ENCODE measurements at places on chromosomes 3 and 15.
A peak's percentile ranks its signal among the peaks of the same experiment; 100 is the strongest.

- DNase-seq: peak; percentile 37
Observed at GRCh38 chr3:133930341-133930933, 34.8 kb upstream of the RAB6B start.

- DNase-seq: no peak
Observed at GRCh38 chr15:45347033-45347432, 31.3 kb downstream of the GATM start.

DNA sequence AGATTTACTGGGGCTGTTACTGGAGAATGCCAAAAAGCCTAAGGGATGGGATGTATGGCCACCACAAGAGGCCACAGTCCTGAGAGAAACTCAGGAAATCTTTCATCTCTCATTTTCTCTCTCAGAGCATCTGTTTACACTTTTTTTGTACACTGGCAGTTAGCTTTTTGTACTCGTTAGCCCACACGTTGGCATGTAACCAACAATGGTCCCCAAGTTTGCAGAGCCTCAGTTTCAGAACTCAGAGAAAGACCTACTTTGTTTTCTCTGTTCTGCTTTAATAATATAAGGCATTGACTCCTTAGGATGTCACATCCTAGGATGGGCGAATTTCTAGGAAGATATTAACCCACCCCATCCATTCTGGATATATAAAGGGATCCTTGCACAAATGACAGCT lies 183.5 kb downstream of the SUCNR1 start:
- DNase-seq: no peak

GRCh38 chr3:28973609-28974008 lies 307.3 kb upstream of the RBMS3 start:
- DNase-seq: no peak

GRCh38 chr3:100053951-100054620 lies 60.2 kb downstream of the FILIP1L start:
- DNase-seq: no peak

DNA sequence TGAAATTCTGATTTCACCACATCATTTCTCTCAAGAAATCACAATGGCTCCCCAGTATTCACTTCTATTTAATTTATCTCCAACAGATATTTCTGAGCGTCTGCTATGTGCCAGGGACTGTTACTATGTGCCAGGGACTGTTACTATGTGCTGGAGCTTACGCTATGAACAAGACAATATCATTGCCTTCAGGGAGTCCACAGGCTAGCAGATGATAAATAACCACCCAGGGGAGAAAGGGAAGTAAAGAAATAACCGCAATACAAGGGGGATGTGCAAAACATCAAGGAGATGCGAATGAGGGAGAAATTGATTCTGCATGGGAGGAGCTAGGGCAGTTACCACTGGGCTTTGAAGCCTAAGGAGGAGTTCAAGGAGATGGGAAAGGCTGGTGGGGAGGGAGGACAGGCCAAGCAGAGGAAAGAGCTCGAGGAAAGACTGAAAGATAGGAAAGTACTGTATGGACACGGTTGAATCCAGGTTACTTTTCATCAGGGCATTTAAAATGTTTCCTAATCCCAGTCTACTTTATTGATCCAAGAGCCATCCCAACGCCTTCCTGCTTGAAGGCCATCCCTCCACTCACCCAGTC lies 2.5 kb downstream of the THSD4 start:
- DNase-seq: no peak

DNA sequence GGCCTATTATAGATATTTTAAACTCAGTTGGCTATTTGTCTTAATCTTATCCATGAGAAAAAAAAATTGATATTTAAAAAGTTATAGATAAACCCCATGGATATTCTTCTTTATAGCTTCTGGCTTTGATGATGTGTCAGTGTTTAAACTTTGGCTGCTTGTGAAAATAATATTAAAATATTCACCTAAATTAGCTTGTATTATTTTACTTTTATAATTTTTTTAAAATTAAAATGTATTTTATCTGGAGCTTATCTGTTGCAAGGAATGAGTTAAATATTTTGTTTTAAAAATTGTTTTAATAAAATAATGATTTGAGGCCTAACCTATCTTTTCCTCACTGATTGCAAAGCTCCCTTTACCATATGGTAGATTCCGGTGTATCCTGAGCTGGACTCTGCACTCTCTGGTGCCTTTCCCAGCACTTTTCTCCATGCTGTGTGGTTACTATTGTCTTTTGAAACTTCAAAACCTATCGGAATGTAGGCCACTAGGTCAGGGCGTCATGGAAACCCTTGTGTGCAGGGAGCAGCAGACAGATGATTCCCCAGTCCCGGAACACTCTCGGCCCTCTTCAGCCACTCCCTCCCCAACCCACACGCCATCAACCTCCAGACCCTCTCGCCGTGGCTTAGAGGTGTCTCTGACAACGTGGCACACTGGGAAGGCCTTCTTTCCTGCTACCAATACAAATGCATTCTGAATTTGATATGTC lies 252.3 kb upstream of the ATP10A start:
- DNase-seq: no peak

DNA sequence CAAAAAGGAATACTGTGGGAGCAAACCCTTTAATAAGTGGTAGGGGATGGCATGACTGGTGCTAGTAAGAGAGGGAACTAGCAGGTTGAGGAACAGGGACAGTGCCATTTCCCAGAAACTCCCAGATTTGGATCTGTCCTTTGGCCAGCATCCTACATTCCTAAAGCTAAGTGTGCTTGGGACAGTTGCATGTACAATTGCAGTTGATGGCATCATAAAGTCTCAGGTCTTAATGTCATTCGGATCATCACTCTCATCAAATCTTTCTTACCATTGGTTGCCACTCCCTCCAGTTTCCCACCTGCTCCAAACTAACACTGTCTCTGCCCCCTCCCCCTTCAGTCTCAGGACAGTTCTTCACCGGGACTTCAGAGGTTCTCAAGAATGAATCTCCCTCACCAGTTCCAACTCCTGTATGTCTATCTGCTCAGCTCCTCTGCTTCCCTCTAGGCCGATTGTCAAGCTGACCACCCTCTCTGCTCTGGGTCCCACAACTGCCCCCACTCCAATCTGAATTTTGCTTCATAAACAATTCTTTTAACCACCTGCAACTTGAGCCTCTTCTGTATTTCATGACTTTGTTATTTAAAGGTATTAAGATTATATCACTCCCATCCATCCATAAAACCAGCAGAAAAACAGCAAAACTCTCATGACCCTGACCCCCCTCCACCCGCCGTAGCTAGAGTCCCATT lies 260.8 kb downstream of the CGGBP1 start:
- DNase-seq: no peak

DNA sequence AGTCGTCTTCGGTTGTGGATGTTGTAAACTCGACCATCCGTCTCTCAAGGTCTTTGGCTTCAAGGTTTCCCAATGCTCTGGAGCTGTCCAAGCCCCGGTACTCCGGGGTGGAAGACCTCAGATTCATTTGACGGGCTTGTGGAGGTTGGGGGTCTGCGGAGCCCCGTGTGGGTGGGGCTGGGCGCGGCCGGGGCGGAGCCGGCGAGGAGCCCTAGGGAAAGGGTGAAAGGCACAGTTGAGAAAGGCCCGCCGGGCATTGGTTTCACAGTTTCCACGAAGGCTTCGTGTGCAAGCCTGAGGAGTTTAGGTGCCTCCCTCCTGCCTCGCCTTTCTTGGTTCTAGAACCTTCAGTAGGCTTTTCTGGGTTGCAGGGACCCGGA lies 360 bp upstream of the MGA start:
- no peak for DNase-seq

DNA sequence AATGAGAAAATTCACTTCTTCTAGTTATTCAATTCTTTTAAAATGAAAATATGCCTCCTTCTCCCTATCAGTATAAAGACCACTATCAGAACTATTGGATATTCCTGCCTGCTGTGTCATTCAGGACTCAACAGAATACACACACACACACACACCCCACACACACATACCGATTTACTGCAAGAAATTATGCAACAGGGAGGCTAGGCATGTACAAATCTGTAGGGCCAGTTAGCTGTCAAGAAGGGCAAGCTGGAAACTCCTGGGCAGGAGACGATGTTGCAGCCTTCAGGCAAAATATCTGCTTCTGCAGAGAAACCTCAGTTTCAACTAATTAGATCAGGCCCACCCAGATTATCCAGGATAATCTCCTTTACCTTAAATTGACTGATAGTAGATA lies 13.9 kb upstream of the RYR3 start:
- no peak for DNase-seq

DNA sequence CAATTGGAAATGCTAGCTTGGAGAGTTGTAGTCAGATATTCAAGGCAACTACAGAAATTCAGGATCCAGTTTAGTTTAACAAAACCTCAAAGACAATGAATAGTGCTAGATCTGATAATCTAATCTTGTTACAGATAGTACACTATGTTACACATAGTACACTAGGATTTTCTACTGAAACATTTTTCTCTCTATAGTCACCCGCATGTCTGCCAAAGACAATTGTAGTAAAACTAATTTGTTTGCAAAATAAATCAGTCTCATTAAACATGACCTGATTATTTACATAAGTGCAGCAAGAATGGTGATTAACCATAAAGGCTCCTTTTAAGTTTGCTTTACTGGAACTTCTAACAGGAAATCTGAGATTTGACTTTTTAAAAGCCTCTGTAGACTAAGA lies 52.0 kb downstream of the ILDR1 start:
- DNase-seq: no peak

GRCh38 chr15:42728560-42728959 lies 8.4 kb downstream of the CDAN1 start:
- DNase-seq: no peak

GRCh38 chr3:126964261-126964660 lies 18.7 kb upstream of the PLXNA1 start:
- DNase-seq: no peak

- no peak for DNase-seq
Observed at GRCh38 chr15:68778876-68779275, 41.8 kb downstream of the ANP32A start.

GRCh38 chr3:106030627-106030963 lies 161.8 kb upstream of the CBLB start:
- DNase-seq: no peak

- DNase-seq: no peak
Observed at GRCh38 chr3:113630956-113631542, 65.4 kb downstream of the USF3 start.

DNA sequence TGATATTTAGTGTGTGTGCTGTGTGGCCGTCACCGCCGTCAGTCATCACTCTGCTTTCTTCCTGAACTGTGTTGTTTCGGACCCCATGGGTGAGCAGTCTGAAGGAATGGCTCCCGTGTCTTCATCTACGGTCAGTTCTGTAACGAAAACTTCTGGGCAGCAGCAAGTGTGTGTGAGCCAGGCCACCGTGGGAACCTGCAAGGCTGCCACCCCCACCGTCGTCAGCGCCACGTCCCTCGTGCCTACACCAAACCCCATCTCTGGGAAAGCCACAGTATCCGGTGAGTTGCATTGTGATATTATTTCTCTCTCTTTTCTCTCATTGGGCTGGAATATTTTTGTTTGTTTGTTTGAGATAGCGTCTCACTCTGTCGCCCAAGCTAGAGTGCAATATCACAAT lies 34.7 kb downstream of the MAP6D1 start:
- DNase-seq: no peak

DNA sequence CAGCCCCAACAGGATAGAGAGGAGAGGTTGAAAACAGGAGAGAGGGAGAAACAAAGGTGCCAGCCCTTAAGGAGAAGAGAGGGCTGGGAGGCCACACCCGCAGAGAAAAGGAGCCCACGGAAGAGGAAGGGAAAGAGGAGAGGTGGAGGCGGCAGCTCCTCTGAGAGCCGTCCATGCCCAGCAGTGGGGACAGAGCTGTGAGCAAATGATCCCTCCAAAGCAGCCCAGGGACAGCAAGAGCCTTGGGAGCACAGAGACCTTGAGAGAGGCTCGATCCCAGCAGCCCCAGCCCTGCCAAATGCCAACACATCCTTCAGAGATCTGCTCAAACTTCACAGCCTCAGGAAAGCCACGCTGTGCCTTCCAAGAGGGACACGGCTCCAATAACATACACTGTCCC lies 66.7 kb upstream of the CORO2B start:
- DNase-seq: no peak

GRCh38 chr3:15998911-15999310 lies 175.6 kb upstream of the GALNT15 start:
- DNase-seq: no peak

DNA sequence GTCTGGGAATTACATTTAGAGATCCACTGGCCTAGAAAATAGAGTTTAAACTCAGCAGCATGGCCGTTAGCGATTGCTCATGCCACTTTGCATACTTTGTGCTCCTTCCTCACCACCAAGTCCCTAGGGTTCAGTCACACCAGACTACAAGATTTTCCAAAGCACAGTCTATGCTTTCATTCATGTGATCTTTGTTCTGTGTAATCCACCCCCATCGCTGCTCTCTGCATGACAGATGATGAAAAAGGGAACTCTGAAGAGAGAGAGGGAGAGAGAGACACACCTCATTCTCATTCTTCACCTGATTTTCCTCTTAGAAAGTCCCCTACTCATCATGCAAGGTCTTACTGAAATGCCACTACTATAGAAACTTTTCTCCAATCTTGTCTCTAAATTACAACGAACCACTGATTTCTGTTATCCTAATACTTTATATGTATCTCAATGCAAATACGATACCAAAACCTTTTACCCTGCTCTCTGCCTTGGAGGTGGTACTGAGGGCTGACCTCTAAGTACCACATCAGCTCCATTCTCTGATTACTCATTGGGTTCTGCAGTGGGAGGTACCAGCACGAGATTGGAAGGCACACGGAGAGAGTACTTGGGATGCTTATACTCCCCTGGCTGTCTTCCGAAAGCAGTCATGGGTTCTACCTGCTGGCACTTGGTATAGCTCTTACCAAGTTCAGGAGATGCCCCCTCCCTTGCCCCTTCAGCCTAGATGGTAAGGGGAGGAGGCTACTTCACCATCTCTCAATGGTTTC lies 1.1 kb upstream of the PARP15 start:
- DNase-seq: no peak

DNA sequence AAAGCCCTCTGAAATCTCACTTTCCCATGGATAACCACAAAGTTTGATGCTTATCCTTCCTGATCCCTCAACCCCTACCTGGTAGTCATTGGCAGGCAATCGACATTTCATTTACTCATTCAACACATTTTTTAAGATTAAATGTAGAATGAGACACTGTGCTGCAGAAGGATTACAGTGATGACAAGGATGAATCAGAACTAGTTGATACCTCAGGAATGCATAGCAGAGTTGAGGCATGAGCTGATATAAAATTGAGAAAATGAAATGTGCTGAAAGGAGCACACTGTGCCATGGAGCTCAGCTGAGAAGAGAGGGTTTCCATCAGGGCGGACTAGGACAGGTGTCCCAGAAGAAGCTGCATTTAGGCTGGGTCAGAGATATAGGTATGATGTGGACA lies 48.9 kb upstream of the ACTL6A start:
- DNase-seq: no peak

DNA sequence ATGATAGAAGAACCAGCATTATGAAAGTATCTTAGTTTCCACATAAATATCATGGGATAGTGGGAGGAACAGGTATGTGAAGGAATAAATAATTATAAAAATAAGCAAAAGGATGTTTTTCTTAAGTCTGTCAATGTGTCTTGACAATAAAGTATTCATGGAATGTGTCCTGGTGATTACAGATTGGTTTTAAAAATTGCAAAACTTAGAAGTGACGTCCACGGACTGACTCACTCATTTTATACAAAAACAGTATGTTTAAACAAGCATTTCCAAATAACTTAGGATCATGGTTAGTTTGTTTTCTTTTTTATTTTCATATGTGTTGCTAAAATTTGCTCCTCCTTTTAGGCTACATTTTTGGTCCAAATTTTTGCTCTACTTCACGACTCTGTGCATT lies 687.0 kb upstream of the NECTIN3 start:
- no peak for DNase-seq

- DNase-seq: no peak
Observed at GRCh38 chr3:105959851-105960250, 91.0 kb upstream of the CBLB start.

GRCh38 chr3:137770835-137771399 lies 6.8 kb downstream of the SOX14 start:
- DNase-seq: no peak
